ENCODE measurements at places on chromosomes 1 and 21. TPM values are rescaled to one million over a fixed set of nuclear protein-coding genes. Genes with fewer than 3 reads are reported as not detected.

EPHA8 gene
- total RNA-seq = 0.08 TPM

HTR6 gene
- total RNA-seq = not detected

PSRC1 gene
- 13.5 TPM for total RNA-seq

DEPDC1 gene
- total RNA-seq = not detected

PRELP gene
- total RNA-seq = 149 TPM
